Stimulated activated CD8-positive, alpha-beta memory T cell treated with anti-CD3 and anti-CD28 coated beads, Interleukin-7, amount 100 ng/mL, for 1 hour (primary cell): ENCODE measurements at places on chromosomes 3 and 15.

- DNase-seq, result no peak
Observed at GRCh38 chr3:144273601-144274000, 302.0 kb downstream of the DIPK2A start.

- peak; percentile 5 for DNase-seq
Observed at GRCh38 chr3:10344147-10344943, 23.4 kb upstream of the SEC13 start.

GRCh38 chr15:64894395-64895056 lies 17.2 kb upstream of the ANKDD1A start:
- DNase-seq, result peak; percentile 53

GRCh38 chr3:197010556-197011351 lies 18.9 kb downstream of the MELTF start:
- DNase-seq, result no peak

DNA sequence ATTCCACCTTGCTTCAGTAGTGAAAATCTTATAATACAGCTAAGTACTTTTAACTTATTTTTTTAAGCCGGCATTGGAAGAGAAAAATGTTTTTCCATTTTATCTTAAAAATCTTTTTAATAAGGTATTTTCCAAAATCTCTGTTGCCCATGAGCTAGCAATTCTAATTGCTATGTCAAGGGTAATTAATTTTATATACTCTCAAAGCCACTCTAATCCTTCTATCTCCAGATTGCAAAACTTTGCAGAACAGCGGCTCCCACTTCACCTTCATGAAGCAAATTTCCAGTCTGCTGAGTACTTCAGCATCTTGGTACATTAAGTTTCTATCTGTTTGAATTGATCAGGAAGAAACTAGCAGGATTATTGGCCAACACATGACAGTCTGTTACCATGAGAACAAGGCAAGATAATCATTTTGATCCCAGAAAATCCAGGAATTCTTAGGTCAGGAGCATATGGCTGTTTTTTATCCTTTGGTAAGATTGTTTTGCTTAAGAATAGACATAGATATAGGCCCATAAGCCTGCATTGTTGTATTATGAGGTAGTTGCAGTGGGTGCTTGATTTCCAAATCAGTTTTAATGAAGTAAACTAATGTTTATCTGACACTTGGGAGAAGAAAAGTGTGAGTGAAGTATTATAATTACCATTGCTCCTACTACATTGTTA lies 6.0 kb downstream of the TIPARP start:
- DNase-seq, result no peak
